NCI-H1694 treated with DMSO at 0.1 percent for 48 hours (cell line): ENCODE measurements at places on chromosomes 1 and 21.

- DNase-seq, result no peak
These were observed 40.4 kb downstream of the ST3GAL3 start for GRCh38 chr1:43747736-43748135.

- DNase-seq, result no peak
These were observed 783.4 kb upstream of the BRINP3 start for GRCh38 chr1:191261111-191261510.

GRCh38 chr21:16644685-16645084 lies 868.2 kb upstream of the CXADR start:
- no peak for DNase-seq

GRCh38 chr1:111903871-111904449 lies 85.5 kb downstream of the KCND3 start:
- peak; percentile 38 for DNase-seq

DNA sequence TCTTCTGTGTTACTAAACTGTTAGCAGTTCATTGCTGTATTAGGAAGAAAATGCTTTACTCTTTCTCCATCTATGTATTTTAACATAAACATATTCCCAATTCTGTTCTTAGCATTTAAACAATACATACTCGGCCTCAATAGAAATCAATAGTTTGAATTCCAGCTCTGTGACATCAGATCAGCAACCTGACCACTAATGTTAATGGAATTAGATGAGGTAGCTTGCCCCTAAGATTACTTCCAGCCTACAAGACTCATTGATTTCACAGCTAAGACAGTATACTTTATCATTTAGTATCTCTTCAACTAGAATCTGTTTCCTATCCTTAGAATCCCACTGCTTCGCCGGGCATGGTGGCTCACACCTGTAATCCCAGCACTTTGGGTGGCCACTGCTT lies 38.9 kb downstream of the EPRS1 start:
- DNase-seq, result no peak

DNA sequence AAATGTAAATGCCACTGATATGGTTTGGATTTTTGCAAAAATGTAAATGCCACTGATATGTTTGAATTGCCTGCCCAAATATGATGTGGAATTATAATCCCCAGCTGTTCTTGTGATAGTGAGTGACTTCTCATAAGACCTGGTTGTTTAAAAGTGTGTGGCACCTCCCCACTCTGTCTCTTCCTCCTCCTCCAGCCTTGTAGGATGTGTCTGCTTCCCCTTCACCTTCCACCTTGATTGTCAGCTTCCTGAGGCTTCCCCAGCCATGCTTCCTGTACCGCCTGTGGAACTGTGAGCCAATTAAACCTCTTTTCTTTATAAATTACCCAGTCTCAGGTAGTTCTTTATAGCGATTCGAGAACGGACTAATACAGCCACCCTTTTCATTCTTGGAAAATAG lies 1.3 kb upstream of the CCT8 start:
- DNase-seq, result no peak

GRCh38 chr1:237759377-237759776 lies 131.3 kb downstream of the ZP4 start:
- no peak for DNase-seq

DNA sequence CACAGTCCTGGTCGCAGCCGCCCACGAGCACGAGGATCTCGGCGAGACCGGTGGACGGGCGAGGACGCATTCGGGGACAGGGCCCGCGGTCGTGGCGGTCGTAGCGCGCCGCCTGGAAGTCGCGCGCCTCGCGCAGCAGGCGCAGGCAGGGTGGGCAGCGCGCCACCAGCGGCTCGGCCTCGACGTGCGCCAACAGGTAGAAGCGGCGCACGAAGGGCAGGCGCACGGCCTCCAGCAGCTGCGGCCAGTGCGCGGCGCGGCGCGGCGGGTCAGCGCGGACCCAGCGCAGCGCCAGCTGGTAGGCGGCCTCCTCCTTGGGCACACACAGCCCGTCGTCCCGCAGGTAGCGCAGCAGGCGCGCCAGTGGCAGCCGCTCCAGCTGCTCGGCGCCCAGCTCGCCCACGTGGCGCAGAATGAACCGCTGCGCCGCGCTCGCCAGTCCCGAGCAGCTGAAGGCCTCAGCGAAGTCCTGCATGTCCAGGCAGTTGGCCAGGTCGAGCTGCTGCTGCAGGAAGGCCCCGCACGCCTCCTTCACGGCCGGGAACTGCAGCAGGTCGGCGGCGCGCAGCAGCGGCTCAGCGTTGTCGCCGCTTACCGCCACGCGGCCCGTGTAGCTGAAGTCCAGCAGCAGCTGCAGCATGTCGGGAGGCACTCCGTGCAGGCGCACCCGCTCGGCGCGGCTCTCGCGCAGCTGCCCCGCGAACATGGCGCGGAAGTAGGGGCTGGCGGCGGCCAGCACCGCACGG lies 573 bp downstream of the KLHL21 start:
- no peak for DNase-seq

DNA sequence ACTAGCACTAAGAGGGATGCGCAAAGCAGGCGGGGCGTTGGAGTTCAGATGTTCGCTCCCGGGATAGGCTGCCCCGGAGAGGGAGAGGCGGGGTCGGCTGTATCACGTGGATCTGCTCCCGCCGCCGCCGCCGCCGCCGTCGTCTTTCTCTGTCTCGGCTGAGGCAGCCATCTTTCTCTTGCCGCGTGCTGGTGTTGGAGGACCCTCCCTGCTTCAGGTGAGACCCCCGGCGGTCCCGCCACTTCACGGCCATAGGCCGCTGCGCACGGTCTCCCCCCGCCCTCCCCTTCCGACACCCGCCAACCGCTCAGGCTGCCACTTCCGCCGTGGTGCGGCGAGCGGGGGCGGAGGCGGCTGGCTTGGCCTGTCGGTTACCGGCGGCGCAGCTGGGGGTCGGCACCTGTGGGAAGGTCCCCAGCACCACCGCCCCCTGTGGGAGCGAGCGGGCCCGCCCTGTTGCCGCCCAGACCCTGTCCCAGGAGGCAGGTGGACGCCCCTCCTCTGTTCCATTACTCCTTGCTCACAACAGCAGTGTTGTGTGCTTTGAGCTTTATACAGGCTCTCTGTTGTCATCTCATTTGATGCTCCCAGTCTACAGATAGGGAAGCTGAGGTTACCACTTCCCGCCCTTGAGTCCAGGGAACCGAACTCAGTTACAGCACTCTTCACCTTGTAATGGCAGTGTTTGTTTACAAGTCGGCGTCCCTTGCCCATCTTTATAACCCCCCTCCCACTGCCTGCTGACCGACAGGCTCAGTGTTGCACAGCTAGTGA lies at the start of gene BTF3L4:
Gene BTF3L4, plus strand, starts transcription at position 133 of the 774 bp plus-strand sequence. CDS start 3,553 bp downstream, outside the sequence.
- DNase-seq, result peak; percentile 95

DNA sequence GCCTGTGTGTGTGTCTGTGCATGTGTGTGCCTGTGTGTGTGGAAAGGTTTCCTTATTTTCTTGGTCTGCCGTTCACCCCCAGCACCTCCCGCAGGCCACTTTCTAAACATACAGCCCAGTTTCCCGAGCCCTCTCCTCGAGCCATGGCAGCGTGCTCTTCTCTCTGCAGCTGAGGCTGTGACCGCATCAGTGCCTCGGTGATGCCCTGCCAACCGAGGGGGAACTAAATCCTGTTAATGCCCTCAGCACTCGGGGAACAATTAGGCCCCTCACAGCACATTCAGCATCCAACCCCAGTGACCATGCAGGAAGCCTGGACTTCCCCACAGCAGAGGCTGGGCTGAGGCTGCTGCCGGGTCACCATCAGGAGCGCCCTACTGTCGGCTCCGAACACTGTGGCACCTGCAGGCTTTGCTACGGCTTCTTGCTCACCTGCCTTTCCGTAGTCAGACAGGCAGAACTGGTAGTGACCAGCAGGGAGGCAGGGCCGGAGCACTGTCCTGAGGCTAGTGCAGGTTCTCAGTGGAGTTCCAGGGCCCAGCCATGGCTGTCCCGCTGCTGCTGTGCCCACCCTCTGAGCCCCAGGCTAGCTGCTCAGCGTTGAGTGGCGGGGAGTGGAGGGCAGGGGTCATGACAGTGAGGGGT lies 8.1 kb downstream of the GPR137B start:
- DNase-seq, result no peak

GRCh38 chr1:150152182-150152536 lies 2.4 kb downstream of the PLEKHO1 start:
- no peak for DNase-seq

GRCh38 chr1:193486671-193487229 lies 300.3 kb upstream of the B3GALT2 start:
- no peak for DNase-seq

GRCh38 chr1:176206006-176206960 lies 803 bp downstream of the COP1 start:
- DNase-seq, result peak; percentile 36

DNA sequence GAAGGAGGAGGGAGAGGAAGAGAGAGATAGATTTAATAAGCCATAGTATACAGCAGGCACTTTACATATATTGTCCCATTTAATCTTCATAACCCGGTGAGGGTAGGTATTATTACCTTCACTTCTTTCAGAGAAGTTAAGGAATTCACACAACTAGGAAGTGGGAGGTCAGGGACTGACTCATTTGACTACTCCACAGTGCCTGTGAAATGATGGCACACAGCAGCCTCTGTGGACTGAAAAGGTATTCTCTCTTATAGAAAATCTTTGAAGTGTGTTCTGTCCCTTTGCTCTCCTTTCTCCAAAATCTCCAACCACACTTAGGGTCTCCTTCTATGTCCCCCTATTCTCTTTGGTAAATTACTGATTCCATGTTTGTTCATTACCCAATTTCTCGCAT lies 23.9 kb downstream of the PALMD start:
- DNase-seq, result no peak

- no peak for DNase-seq
These were observed 46.5 kb upstream of the CNN3 start for GRCh38 chr1:94973309-94973922.

DNA sequence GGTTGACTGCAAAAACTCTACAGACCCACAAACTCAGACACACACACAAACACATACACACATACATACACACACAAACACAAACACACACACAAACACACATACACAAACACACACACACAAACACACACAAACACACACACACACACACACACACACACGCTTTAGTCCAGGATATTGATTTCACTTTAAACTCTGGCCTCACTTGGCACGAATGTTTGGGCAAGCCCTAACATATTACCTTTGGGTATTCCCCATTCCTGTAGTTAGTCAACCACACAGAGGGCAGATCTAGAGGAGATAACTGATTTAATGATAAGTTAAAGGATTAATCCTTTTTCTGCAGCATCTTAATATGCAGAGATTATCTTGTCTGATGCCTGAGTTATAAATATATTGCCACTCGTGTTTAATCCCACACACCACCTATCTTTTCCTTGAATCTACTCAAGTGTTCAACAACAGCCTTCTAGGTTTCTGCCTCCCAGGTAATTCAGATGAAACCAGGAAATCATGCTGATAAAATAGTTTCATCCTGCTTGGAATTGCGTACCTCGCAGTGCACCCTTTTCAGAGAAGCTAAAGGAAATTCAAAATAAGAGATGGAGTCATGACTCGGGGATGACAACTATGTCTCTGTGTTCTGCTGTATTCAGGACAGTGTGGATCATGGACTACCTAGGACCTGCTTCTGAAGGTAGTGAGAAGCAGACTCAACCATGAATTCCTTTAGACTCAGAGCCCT lies 14.5 kb upstream of the RUNX1 start:
- no peak for DNase-seq

- no peak for DNase-seq
These were observed 59.5 kb downstream of the PTGS2 start for GRCh38 chr1:186620566-186621350.

DNA sequence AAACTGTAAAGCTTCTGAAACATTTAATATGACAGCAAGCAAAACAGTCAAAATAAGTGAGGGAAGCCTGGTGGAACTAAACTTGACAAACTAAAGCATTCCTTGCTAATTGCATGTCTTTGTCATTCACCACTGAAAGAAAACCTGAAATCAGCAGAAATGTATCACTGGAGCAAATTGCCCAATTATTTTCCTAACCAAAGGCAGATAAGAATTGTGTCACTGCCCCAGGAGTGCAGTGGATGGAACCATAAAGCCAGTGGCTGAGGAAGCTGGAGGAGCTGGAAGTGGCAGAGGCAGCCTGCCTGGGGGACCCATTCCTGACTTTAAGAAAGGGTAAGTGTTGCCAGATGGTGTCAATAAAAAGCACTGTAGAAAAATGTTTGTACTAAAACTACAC lies 2.7 kb upstream of the SLC30A10 start:
- DNase-seq, result no peak

- no peak for DNase-seq
These were observed 12.2 kb upstream of the AXDND1 start for GRCh38 chr1:179353546-179353945.

GRCh38 chr21:45392573-45392971 lies 12.4 kb upstream of the COL18A1 start:
- no peak for DNase-seq

GRCh38 chr1:241817956-241818612 lies 29.9 kb upstream of the EXO1 start:
- DNase-seq, result no peak

- no peak for DNase-seq
These were observed 32.7 kb upstream of the C1orf198 start for GRCh38 chr1:230900984-230901383.

DNA sequence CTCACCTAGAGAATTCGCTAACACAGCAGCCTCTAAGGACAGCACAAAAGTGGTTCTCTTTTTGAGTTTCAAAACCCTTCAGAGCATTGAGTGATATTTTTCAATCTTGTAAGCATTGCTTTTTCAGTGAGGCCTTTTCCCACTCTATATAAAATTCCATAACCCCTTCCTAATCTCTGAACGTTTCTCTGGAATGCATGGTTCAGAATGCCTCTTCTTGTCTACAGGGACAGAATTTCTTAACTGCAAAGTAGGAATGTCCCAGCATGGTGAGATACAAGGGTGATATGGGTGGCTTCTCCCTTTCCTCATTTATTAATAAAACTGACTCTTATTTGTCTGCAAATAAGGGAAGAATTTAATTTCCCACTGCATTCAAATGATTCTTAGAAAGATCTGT lies 377.9 kb downstream of the LTN1 start:
- DNase-seq, result no peak

GRCh38 chr21:38734646-38735365 lies 70.9 kb upstream of the ETS2 start:
- no peak for DNase-seq

DNA sequence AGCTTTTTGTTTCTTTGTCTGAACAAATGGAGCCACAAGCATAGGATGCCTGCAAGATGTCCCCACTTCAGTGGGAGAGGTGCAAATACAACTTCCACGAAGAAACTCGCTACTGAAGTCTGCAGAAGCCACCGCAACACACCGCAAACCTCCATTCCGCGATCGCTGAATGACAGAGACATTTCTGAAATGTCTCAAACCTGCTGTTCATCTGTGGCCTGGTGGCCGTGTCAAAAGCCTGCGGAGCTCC lies 1.0 kb downstream of the TP53BP2 start:
- DNase-seq, result no peak

GRCh38 chr1:93526431-93526830 lies 78.5 kb downstream of the FNBP1L start:
- DNase-seq, result no peak

GRCh38 chr1:175892686-175893085 lies 149.3 kb upstream of the TNR start:
- DNase-seq, result no peak

DNA sequence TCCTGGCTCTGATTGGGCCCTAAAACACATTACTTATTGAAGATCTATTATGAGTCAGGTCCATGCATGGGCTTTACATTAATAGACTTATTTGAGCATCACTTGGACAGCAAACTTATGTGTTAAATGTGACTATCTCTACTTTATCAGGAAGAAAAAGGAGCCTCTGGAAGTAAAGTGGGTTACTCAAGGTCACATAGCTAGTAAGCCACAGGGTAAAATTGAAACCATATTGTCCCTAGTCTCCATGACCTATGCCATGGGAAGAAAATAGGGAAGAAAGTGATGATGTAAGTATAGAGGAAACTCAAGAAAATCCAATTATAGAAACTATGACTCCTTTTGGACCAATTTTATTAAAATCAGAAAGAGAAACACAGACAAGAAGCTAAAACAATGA lies 555.3 kb downstream of the NUF2 start:
- no peak for DNase-seq
